ENCODE measurements at places on chromosomes 1 and 21. TPM values are rescaled to one million over a fixed set of nuclear protein-coding genes. Genes with fewer than 3 reads are reported as not detected.
A peak's percentile ranks its signal among the peaks of the same experiment; 100 is the strongest.

Gene MOB3C
- 16.0 TPM for total RNA-seq

DNA sequence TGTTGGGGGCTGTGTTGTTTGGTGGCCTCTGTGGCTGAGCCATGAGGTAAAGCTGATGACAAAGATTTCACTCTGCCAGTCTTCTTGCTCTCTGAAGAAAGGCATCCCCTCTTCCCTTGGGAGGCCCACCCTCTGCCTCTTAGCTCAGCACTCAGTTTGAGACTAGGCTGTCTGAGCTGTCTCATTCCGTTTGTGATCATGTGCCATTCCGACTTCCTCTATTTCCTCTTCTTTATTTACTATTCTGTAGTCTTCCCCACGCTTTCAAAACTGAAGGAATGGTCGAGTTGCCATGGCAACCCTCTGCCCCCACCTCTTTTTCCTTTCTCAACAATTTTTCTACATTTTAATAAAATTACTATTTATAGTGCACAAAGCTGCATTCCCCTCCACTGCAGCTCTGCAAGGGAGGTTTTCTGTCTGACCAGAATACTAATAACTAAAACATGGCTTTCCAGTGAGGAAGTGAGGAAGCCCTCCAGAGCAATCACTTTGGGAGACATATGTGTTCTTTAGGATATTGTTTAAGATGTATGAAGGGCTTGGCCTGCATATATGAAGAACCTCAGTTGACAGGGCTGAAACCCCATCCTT lies 30.8 kb downstream of the KCNA3 start:
- DNase-seq = no peak

DNA sequence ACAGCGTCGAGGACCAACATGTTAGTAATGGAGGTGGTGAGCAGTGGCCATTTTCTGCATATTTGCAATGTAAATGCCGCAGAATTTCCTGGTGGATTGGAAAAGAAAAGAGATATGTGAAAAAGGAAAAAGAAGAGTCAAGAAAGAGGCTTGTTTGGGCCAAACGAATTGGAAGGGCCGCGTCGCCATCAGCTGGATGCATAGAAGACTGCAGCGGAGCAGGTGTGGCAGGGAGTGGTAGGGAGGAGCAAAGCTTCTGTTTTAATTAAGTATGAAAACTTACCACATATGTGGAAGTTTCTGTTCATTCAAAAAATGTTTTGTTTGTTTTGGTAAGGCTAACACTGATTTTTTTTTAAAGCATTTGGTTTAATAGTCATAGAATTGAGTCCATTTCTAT lies 690.7 kb downstream of the NCAM2 start:
- peak; percentile 44 for DNase-seq

DNA sequence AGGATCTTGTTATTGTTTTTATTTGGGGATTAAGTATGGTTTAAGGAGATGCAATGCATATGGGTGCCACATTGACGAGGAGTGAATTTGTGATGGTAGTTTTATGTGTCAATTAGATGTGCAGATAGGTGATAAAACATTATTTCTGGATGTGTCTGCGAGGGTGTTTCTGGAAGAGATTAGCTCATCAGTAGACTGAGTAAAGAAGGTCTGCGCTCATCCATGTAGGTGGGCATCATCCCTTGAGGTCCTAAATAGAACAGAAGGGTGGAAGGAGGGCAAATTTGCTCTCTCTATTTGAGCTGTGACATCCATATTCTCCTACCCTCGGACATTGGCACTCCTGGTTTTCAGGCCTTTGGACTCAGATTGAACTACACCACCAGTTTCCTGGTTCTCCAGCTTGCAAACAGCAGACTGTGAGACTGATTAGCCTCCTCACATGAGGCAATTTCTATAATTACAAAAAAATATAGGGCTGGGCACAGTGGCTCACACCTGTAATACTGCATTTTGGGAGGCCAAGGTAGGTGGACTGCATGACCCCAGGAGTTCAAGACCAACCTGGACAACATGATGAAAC lies 118.2 kb upstream of the ZNF678 start:
- no peak for DNase-seq

GRCh38 chr1:44417351-44418021 lies 12.4 kb downstream of the RNF220 start:
- DNase-seq = peak; percentile 45

- no peak for DNase-seq
These were observed 58.6 kb upstream of the NTPCR start for GRCh38 chr1:232891656-232892317.

GRCh38 chr1:225747566-225747965 lies 30.1 kb upstream of the SRP9 start:
- DNase-seq = no peak

GRCh38 chr21:45618287-45618686 lies 25.2 kb upstream of the PCBP3 start:
- no peak for DNase-seq

DNA sequence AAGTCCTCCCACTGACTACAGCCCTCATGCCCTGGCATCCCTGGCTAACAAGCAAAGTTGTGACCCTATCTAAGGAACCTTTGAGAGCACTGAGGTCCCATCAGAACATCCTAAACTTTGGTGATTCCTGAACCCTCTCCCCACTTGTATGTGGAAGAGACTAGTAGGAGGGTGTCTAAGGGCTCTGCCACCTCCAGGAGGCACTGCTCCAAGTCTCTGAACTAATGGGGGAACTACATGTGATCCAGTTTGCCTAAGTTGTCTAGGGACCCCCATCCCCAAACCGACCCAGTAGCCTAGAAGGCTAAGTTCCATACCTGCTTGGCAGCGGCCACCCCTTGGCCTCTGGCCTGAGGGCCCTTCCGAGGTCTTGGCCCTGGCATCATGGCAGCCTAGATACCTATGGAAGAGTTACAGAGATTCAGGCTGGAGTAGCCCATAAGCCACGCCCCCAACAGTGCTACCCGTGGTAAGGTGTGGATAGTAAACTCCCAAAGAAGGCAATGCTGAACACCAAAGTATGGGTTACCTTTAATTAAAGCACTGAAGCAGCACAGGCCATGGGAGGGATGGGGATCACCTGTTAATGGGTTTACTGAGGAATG lies 1.7 kb downstream of the CC2D1B start:
- no peak for DNase-seq

DNA sequence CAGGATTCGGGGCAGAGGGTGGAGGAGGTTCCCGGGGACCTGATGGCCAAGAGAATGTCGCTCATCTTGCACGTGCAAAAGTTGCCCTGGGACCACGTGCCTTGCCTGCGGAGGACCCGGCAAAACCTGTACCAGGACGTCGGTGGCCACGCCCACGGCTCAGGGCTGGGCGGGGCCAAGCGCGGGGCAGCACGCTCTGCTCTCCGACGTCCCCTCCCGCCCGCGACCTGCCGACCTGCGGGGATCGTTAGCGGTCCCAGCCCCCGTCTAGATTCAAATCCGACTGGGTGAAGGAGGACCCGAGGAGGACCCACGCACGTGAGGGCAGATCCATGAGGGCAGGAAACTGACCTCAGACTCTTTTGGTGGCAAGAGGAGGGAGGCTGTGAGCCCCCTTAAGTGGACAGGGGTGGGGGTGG lies at the start of gene C1orf167:
Gene C1orf167, plus strand, starts transcription at position 206 of the 419 bp plus-strand sequence. CDS start 2,208 bp downstream, outside the sequence.
- DNase-seq = peak; percentile 55

GRCh38 chr1:5651964-5652821 lies 340.0 kb downstream of the NPHP4 start:
- DNase-seq = peak; percentile 52

GRCh38 chr1:224387943-224388342 lies 31.3 kb downstream of the CNIH4 start:
- DNase-seq = no peak
